Endothelial cell (in vitro differentiated cells): ENCODE measurements at places on chromosomes 6 and 20. TPM values are rescaled to one million over a fixed set of nuclear protein-coding genes. Genes with fewer than 3 reads are reported as not detected.

DNA sequence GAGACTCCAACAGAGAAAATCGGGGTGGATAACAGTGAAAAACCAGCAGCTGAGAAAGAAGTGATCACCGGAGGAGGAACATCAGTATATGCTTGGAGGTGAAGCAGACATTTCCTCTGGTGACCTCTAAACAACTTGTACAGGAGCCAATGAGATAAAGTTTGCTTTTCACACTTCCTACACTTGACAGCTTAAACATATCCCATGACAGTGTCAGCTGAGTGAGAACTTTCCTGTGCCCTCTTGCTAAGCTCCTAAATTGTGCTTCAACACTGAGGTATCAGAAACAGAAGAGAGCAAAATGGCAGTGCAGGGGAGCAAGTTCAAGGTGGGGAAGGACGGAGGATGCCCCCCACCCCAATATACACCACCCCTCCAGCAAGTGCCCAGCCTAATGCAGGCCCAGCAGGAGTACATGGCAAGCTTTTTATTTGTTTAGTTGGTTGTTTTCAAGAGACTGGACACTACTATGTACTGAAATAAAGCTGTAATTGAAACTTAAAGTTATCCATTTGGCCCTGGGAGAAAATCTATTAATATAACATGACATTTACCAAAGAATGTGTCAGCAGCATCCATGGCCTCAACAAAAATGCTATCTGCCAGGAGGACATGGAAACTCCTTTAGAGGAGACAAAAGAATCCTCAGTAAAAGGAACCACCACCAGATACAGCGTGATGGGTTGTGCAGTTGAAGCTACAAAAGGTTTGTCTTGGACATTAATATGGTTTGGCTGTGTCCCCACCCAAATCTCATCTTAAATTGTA, 540.2 kb downstream of the PRKN start:
- DNase-seq = no peak

DNA sequence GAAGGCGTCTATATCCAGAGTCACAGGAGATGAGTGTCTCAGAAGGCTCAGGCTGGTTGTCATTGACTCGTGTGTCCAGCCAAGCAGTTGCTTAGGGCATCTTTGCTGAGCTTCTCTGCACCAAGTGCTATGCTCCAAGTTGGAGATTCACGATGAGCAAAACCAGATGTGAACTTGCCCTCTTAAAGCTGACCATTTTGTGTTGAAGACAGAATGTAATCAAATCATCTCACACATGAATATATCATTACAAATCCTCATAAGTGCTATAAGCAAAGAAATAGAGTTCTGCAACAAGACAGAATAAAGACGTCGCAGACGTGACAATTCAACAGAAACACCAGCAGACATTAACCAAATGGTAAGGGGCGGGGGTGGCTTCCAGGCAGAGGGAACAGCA, 103.9 kb downstream of the ALDH8A1 start:
- no peak for DNase-seq

LHFPL5 gene
- not detected for total RNA-seq

- DNase-seq = no peak
These were observed 66.9 kb downstream of the RIPOR3 start for GRCh38 chr20:50624351-50625016.

DNA sequence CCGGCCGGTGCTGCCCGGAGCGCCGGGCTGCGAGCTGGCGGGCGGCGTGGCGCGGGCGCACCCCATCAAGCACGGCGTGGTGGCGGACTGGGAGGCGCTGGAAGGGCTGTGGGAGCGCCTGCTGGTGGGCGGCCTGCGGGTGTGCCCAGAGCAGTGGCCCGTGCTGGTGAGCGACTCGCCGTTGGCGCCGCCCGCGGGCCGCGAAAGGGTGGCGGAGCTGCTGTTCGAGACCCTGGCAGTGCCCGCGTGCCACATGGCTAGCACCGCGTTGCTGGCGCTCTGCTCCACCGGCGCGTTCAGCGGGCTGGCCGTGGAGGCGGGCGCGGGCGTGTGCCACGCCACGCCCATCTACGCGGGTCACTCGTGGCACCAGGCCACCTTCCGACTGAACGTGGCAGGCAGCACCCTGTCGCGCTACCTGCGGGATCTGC, 517 bp downstream of the ACTL10 start:
- DNase-seq = no peak

DNA sequence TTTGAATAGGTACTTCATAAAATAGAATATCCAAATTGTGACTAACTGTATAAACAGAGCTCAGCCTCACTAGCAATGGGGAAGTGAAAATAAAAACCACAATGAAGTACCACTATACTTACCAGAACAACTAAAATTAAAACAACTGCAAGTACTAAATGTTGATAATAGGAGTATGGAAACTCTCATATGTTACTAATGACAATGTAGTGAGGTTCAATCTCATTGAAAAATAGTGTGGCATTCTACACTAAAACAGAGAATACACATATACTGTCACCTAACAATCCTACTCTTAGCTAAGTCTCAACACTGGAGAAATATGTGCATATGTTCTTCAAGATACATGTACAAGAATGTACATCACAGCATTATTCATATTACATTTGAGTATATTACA, 132.0 kb upstream of the CARMIL1 start:
- DNase-seq = no peak

GRCh38 chr6:52346503-52346902, 15.4 kb upstream of the PAQR8 start:
- no peak for DNase-seq

- no peak for DNase-seq
These were observed 45.4 kb downstream of the TULP4 start for GRCh38 chr6:158357570-158358216.

DNA sequence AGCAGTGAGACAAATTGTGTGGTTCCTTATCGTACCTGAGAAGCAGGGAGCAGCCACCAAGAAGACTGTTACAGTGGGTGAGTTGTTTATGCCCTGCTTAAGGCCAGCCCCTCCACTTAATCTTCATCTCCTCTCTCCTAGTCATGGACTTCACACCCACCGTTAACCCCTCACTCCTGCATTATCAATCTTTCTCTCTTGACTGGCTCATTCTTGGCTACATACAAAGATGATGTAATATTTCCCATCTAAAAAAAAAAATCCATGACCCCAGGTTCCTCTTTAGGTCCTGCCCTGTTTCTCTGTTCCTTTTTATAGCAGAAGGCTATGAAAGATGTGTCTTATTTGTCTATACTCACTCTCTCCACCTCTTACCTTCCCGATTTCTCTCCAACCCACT, 72.4 kb downstream of the SHLD1 start:
- no peak for DNase-seq
